Activated naive CD8-positive, alpha-beta T cell treated with anti-CD3 and anti-CD28 coated beads for 36 hours (primary cell): ENCODE measurements at places on chromosomes 16 and 17.
A peak's percentile ranks its signal among the peaks of the same experiment; 100 is the strongest.

- DNase-seq: no peak
These were observed 5.1 kb upstream of the GNA13 start for GRCh38 chr17:65061646-65062045.

DNA sequence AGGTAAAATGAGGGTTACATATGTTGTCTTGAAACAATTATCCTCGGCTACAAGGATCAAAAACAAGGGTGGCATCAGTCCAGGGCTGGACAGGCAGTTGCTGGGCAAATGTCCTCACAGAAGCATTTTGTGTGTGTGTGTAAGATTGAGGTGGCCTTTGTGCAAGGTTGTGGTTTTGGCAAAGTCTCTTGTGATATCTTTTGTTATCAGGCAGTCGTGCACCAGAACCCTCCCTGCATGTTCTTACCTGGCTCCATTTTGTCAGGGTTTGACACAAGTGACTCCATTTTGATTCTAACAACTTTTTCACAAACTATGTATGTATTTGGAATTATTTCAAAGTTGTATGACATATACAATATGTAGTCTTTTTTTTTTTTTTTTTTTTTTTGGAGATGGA, 20.0 kb downstream of the CHAD start:
- no peak for DNase-seq

DNA sequence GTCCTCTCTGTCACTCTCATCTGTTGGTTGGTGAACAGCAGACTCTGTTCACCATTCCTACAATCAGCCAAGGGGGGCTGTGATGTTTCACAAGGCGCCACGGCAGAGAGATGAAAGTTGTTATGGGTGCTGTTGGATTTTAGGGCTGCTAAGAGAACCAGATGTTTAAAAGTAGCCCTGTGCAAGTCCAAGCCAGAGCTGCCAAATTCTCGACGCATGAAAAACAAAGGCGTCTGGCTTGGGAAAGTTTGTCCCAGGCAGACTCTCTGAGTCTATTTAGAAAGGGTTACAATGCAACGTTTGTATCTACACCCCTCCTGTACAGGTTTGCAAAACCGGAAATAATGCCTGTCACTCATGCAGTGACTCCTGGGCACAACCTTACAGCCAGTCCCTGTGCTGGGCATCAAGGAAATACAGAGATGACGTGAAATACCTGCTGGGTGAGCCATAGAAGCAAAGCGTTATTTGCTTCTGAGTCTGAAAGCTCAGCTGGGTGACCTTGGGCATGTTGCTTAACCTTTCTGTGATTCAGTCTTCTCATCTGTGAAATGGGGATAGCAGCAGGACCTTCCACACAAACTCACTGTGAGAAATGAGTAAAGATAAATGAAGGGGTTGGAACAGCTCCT, 74.8 kb downstream of the XYLT1 start:
- no peak for DNase-seq

DNA sequence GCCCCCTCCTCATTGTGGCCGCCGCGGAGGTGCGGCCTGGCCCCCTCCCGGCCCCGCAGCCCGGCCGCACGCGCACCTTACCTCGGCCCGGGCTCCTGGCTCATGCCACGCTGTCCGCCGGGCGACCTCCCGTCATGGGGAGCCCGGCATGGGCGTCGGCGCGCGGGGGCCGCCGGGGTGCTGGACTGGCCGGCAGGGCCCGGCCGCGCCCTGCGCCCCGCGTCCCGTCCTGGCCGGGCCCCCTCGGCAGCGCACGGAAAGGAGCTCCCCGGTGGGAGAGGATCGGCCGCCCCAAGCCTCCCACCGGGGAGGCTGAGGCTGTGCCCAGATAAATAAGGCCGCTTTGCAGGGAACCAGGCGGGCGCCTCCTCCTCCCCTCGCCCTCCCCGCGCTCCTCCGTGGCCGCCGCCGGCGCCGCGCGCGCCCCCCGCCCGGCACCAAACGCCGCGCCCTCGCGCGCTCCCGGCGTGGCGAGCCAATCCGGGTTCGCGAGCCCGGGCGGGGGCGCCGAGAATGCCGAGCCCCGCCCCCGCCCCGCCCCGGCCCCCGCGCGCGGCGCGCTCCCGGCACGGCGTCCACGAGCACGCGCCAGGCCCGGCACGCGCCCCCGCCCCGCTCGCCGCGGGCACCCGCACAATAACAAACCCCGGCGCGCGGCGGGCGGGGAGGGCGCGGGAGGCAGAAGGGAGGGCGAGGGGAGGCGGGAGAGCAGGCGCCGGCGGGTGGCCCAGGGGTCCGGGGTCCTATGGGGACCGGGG, at the start of gene FBXL16:
FBXL16 (minus strand) TSS at position 371 of the 758 bp plus-strand sequence. CDS start 8,396 bp downstream, outside the sequence.
- DNase-seq: no peak

DNA sequence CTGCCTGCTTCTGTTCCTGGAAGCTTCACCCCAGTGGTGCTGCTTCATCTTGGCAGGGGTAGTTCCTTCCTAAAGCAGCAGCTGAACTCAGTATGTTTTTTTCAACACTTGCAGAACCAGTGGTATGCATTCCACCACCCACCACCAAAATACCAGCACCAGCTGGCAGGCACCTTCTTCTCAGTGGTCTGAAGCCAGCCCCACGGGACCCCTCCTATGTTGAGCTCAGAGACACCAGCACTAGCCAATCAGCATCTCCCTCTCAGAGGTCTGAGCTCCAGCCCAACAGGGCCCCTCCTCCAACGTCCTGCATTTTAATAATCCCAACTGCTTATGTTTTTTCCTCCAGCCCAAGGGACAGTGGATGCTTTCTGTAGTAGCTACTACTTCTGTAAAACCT, 299.6 kb upstream of the CCL2 start:
- no peak for DNase-seq

DNA sequence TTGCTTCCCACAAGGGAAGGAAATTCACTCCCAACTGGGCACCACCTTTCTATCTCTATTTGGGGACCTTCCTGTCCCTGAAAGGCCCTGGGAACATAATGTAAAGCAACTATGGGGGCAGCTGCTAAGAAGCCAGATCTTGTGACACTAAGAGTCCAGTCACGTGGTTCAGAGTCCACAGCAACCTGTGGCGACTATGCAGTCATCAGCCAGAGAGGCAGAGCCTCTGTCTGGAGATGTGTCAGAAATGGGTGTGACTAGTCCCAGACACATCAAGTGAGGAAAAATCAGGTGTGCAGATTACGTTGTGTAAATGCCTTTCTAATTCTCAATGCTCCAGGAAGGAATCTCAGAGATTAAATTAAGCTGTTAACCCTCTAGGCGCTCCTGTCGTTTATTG, 26.6 kb upstream of the SKAP1 start:
- peak; percentile 28 for DNase-seq

DNA sequence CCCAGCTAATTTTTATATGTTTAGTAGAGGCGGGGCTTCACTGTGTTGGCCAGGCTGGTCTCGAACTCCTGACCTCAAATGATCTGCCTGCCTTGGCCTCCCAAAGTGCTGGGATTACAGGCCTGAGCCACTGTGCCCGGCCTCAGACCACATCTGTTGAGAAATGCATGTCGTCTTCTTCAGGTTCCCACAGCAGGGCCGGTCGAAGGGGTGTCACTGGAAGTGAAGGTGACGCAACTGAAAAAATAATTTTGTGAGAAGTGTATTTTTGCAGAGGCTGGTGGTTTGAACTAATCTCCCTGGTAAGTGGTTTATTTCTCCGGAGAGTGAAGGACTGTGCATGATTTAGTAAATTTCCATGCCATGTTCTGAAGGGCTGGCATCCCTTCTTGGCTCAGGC, 33.4 kb upstream of the IL34 start:
- no peak for DNase-seq

DNA sequence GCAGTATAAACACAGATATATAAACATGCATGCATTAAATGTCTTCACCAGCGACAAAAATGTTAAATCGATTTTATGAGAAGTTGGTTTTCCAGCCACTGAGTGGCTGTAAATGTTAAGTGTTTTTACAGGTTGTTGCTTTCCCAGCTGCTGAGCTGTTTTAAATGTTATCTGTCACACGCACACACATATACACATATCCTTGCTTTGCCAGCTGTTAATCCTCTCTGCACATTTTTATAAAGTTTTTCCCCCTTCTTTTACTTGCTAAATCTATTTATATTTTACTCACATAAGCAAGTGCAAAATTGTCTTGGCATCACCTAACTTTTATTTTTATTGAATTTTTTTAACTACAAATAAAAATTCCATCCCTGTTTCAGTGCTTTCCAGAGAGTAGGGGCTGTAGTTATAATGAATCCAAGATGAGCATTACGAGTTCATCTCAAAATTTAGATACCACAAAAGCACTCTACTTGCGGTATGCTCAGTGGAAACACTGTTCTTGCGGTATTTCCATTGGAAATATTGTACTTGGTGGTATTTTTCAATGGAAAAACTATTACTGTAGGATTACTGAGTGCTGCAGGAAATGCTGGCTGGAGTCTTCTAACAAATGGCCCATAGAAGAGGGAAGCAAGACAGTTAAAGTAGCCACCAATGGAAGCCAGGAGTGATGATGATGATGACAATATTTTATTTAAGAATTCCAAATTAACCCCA, 124.9 kb upstream of the KCNJ16 start:
- DNase-seq: no peak

- DNase-seq: no peak
These were observed 746 bp downstream of the GNAO1 start for GRCh38 chr16:56191835-56192634.

DNA sequence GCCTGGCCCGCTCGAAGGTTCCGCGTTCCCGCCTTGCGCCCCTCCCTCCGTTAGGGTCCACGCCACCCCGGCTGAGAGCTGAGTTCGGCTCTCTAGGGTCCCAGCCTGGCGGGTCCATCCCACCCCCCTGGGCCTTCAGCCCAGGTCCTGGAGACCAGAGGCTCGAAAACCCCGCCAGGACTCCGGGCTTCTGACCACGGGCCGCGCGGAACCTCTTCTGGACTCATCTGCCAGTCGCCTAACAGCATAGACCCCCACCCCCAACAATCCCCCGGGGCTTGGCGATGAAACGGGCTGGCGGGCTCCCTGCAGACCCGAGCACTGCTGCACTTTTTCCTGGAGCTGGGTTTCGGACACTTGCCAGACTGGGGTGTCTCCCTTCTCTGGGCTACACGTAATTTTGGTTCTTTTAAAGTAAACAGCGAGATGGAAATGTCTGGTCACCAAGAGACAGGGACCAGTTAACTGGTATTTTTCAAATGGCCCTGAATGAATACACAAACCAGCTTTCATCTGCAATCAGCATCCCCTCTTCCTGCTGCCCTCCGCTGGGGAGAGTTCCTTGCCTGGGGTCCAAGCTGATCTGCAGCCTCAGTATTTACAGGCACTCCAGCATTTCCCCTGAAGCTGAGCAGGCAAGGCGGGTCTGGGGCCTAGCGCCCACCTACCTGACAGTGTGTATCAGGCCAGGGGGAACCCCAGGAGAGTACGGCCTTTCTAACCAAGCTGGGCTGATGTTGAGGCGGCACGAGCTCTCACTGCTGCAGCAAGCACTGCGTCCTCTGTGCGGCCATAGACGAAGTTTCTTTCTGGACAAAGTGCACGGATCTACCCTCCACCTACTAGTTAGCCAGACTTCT, 639 bp upstream of the TRIM65 start:
- DNase-seq: no peak

- no peak for DNase-seq
These were observed 32.7 kb downstream of the ZNF750 start for GRCh38 chr17:82807101-82807500.

GRCh38 chr17:7437369-7437863, 1.9 kb upstream of the FGF11 start:
- DNase-seq: no peak

- no peak for DNase-seq
These were observed 2.0 kb upstream of the C17orf99 start for GRCh38 chr17:78144147-78144719.

DNA sequence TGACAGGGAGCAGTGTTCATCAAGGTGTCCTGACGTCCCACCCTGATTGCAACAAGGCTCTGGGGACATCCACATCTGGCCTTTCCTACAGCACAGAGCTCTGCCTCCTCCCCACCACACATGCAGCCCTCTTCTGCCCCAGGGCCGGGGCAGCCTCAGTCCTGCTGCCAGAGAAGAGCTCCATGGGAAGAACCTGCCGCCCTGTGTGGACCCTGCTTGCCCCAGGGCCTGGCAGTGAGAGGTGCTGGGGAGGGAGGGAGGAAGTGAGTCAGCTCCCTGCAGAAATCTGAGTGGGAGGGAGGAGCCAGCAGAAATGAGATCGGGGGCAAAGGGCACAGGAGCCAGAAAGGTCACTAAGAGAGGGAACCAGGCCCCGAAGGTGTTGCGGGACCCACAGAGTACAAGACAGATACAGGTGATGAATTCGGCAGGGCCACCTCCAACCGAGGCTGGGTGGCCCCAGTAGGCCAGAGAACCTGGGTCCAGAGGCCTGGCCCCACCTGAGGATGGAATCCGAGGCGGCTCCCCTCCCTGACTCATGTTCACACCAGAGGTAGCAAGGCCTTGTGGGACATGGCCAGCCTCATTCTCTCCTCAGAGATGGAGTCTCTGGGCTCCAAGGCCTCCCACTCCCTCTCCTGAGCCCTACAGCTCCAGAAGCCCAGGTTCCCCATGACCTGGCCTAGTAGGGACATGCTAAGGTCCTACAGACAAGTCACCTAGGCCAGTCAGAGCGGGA, 24.8 kb downstream of the MYO18A start:
- DNase-seq: peak; percentile 75

- no peak for DNase-seq
These were observed 156.4 kb downstream of the KATNIP start for GRCh38 chr16:27706156-27706865.
